Amniotic epithelial cell (primary cell): ENCODE measurements at places on chromosomes 13 and 19.
A peak's percentile ranks its signal among the peaks of the same experiment; 100 is the strongest.

DNA sequence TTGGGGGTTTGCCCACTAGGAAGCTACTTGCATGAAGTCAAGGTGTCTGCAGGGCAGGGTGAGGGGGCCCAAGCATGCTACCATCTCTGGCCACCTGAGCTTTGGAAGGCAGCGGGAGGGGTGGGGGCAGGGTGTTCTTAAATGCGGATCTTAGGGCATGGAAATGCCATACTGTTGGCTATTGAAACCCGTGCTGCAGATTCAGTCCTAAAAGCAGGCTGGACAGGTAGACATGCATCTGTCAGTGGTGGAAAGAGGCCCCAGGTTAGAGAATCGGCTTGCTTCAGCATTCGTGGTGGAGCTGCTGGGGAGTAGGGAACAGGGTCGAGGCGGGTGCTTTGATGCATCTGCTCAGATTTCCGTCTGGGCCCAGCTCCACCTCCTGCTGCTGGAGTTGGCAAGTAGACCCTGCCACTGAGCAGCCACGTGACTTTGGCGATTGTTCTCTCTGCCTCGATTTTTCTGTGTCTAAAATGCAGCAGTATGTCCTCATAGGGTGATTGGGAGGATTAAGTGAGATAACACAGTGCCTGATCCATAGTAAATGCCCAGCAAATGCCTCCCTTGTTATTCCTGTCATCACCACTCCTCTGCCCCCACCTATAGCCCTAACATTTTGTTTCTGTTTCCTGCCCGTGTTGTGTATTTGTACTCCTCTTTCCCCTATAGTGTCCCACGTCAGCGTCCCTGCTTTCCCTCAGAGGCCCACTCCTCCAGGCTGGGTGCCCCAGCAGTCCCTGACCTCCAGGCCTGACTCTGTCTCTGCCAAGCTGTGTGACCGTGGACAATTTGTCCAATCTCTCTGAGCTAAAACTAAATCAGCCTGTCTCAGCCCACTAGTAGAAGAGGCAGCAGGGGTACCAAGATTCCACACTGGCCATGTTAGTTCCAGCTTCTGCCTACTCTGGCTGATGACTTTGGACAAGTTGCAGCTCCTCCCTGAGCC, 5.8 kb downstream of the PPP1R37 start:
- peak; percentile 18 for DNase-seq

GRCh38 chr13:46489586-46490023, 63.4 kb upstream of the LRCH1 start:
- peak; percentile 48 for DNase-seq

- DNase-seq = no peak
These were observed 8.1 kb downstream of the URAD start for GRCh38 chr13:27980280-27980998.

DNA sequence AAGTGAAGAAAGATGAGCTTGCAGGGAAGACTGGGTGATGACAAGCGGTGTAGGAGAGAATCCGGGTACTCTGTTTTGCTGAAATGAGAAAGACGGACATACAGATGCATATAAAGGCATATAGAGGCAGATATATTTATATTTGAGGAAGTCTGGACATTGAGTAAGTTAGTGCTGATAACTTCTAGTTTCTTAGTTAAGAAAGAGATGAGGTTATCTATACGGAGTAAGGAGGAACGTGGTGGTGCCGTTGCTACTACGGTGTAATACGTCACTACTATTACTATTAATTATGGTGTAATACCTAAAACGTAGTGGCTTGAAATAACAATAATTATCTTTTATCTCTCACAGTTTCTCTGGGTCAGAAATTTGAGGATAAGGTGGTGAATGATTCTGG, 9.8 kb upstream of the CPB2 start:
- DNase-seq = no peak

- peak; percentile 57 for DNase-seq
These were observed 265.3 kb downstream of the NALCN start for GRCh38 chr13:101150998-101151397.

- DNase-seq = peak; percentile 82
These were observed 1316.7 kb upstream of the SLC10A2 start for GRCh38 chr13:104382951-104383350.

DNA sequence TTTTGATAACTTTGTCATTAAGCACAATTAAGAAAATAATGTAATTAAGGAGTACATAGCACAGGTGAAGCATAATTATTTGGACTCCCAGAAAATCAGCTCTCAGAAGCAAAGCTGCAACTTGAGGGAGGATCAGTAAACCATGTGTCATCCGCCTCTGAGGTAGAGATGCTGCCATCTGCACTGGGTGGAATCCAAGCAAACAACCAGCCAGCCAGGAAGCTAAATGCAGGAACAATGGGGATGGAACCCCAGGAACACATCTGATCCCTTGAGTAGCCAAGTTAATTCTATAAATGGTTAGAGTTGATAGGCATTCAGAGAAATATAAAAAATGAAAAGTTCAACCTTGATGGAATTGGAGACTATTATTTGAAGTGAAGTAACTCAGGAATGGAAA, 520.2 kb downstream of the RFC3 start:
- DNase-seq = no peak

DNA sequence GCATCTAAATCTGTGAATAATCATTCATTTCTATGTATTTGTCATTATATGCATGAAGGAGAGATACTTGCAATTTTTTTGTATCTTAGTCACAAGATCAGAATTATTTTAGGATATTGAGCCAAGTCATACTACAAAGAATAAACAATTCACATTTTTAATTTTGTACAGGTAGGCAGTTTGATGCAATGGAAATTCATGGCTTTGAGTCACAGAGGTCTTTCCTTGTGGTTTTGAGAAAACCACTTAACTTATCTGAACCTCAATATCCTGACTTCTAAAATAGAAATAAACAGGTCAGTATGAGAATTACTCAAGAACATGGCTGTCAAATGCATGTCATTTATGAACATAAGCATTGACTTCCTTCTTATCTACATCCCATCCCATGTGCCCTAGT, 221.4 kb upstream of the SLC10A2 start:
- DNase-seq = peak; percentile 50

DNA sequence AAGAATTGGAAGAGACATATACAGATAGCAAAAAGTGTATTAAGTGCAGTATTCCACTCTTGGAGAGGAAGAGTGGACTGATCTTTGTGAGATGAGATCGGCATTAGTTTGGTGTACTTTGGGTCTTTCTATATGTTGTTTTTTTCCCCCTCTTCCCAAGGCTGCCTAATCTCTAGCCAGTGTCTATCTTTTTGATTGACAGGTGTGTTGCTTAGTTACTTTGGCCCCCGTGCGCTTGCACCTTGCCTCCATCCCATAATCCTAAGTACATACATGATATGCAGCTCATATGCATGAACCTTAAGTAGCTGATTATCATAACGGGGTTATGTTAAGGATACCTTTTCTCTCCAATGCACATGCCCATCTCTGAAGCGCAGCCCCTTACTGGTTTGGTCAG, 4.3 kb upstream of the SLC7A10 start:
- no peak for DNase-seq
